ENCODE measurements at places on chromosomes 7 and 10.

- peak; percentile 55 for DNase-seq
- no peaks in the 10 kb centered on the region for H3K27me3 ChIP-seq
- no peak overlapping the region for H3K4me3 ChIP-seq
- H3K27ac ChIP-seq: no peak overlapping the region
- H3K36me3 ChIP-seq: no peaks in the 10 kb centered on the region
Measured at GRCh38 chr7:25408012-25408687, 179.9 kb upstream of the NPVF start.

GRCh38 chr7:40986351-40986873 lies 716.5 kb downstream of the INHBA start:
- no peak overlapping the region for H3K4me3 ChIP-seq
- H3K36me3 ChIP-seq: no peaks in the 10 kb centered on the region
- no peaks in the 10 kb centered on the region for H3K27me3 ChIP-seq
- no peak overlapping the region for H3K27ac ChIP-seq
- H3K4me1 ChIP-seq: no peaks in the 10 kb centered on the region
- DNase-seq: no peak

DNA sequence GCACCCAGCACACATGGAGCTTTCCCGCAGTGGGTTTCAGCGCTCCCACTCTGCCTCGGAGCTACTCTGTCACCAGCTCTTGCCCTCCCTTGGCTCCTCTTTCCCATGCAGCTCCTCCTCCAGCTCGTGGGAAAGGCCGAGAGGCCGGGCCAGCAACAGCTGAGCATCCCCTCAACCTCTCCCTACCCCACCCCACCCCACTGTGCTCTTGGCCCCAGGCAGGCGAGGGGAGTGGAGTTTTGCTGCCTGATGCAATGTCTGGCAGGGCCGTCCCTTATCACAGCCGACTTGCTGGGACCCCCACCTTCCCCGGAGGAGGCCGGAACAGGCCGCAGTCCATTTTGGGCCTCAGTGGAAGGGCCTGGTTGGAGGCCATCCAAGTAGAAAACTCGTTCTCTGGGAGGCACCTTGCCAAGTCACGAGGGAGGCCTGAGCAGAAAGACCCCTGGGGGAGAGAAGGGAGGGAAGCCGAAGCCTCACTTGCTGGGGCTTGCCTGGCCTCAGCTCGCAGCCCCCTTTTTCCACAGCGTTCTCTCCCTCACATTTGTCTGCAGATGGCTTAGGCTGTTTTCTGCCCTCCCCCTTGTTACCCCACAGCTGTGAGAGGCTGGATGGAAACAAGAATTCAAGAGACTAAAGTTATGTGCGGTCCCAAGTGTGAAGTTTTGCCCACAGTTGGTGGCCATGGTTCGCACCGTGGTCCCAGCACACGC lies 35.3 kb downstream of the CHST3 start:
- H3K4me3 ChIP-seq: no peak overlapping the region
- peaks cover 14% of the 10 kb centered on the region for H3K4me1 ChIP-seq
- H3K36me3 ChIP-seq: no peaks in the 10 kb centered on the region
- no peaks in the 10 kb centered on the region for H3K27me3 ChIP-seq
- no peak overlapping the region for H3K27ac ChIP-seq

GRCh38 chr10:30027057-30028005 lies 32.1 kb downstream of the JCAD start:
- no peak overlapping the region for H3K4me3 ChIP-seq
- no peaks in the 10 kb centered on the region for H3K36me3 ChIP-seq
- no peaks in the 10 kb centered on the region for H3K27me3 ChIP-seq
- no peak for DNase-seq
- no peaks in the 10 kb centered on the region for H3K4me1 ChIP-seq

GRCh38 chr7:27235387-27236311 lies 7.0 kb upstream of the EVX1 start:
- peak overlapping the region; percentile 47 for H3K4me3 ChIP-seq
- no peaks in the 10 kb centered on the region for H3K36me3 ChIP-seq
- H3K27me3 ChIP-seq: peaks cover 35% of the 10 kb centered on the region
- H3K27ac ChIP-seq: no peak overlapping the region

GRCh38 chr10:127928021-127928806 lies 21.3 kb downstream of the PTPRE start:
- H3K36me3 ChIP-seq: no peaks in the 10 kb centered on the region
- no peak overlapping the region for H3K27ac ChIP-seq
- no peaks in the 10 kb centered on the region for H3K27me3 ChIP-seq
- no peak for DNase-seq
- H3K4me1 ChIP-seq: peaks cover 7% of the 10 kb centered on the region
- no peak overlapping the region for H3K4me3 ChIP-seq

DNA sequence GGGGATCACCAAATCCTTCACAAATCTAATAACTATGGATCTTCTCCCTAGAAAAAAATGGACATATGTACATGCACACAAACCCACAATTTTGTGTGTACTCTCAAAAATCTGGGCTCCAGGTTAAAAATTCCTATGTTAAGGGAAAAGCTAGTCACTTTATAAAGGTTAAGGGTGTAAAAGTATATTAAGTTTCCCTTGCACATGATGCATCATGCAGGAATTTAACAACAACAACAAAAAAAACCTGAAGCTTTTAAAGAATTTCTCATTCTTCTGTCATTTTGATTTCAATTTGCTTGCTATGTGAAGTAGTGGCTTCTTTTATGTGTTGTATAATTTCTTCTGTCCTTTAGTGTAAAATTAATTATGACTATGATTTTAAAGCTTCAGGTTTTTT lies 123.7 kb downstream of the CNOT4 start:
- no peak overlapping the region for H3K27ac ChIP-seq
- no peaks in the 10 kb centered on the region for H3K4me1 ChIP-seq
- no peak overlapping the region for H3K4me3 ChIP-seq
- peaks cover 17% of the 10 kb centered on the region for H3K36me3 ChIP-seq
- DNase-seq: no peak

GRCh38 chr7:98795741-98796493 lies 73.9 kb downstream of the TMEM130 start:
- H3K27me3 ChIP-seq: no peaks in the 10 kb centered on the region
- no peak overlapping the region for H3K4me3 ChIP-seq
- no peaks in the 10 kb centered on the region for H3K4me1 ChIP-seq
- no peak overlapping the region for H3K27ac ChIP-seq
- no peaks in the 10 kb centered on the region for H3K36me3 ChIP-seq
- DNase-seq: no peak

GRCh38 chr10:125661431-125661940 lies 21.5 kb downstream of the TEX36 start:
- no peaks in the 10 kb centered on the region for H3K27me3 ChIP-seq
- H3K27ac ChIP-seq: no peak overlapping the region
- no peaks in the 10 kb centered on the region for H3K4me1 ChIP-seq

GRCh38 chr10:112536663-112537062 lies 89.6 kb downstream of the VTI1A start:
- H3K4me1 ChIP-seq: no peaks in the 10 kb centered on the region
- no peak overlapping the region for H3K4me3 ChIP-seq
- no peaks in the 10 kb centered on the region for H3K27me3 ChIP-seq

DNA sequence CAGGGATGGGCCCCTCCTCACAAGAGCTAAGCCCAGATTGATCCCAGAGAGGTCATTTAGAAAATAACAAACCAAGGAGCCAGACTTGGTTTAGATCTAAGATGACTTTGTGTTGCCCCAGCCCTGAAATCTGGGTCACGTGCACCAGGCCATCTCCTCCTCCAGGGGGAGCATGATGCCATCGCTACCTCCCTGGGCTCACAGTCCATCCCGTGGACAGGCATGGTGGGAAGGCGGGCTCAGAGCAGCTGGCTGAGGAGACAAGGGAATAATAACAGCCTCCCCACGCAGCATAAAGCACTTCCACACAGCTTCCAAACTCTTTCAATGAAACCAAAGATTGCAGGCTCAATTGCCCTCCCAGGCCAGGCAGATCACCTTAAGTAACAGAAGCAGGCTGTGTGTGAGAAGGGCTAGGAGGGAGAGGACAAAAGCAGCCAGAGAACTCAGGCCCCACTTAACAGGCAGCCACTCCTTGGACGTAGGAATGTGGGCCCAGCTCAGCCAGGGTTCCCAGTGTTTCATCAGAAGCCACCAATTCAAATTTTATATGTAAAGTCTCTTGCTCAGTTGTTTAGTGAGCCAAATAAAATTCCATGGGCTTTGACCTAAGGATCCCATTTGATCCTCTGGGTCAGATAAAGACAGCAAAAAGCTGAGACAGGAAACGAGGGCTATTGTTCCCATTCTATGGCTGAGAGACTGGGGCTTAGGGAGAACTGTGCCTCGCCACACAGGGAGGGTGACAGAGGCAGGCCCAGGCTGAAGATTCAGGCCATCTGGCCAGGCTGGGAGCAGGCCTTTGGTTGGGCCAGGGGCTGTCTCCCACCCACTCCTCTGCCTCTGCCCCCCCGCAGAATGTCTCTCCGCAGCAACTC lies 100.2 kb downstream of the COL13A1 start:
- no peak overlapping the region for H3K4me3 ChIP-seq
- no peaks in the 10 kb centered on the region for H3K36me3 ChIP-seq

GRCh38 chr7:3151784-3152183 lies 108.1 kb upstream of the CARD11 start:
- no peaks in the 10 kb centered on the region for H3K36me3 ChIP-seq
- no peak for DNase-seq
- H3K27me3 ChIP-seq: no peaks in the 10 kb centered on the region
- no peak overlapping the region for H3K27ac ChIP-seq

GRCh38 chr7:51817694-51818225 lies 501.2 kb upstream of the COBL start:
- no peaks in the 10 kb centered on the region for H3K36me3 ChIP-seq
- no peak for DNase-seq
- H3K4me1 ChIP-seq: no peaks in the 10 kb centered on the region
- no peak overlapping the region for H3K4me3 ChIP-seq

DNA sequence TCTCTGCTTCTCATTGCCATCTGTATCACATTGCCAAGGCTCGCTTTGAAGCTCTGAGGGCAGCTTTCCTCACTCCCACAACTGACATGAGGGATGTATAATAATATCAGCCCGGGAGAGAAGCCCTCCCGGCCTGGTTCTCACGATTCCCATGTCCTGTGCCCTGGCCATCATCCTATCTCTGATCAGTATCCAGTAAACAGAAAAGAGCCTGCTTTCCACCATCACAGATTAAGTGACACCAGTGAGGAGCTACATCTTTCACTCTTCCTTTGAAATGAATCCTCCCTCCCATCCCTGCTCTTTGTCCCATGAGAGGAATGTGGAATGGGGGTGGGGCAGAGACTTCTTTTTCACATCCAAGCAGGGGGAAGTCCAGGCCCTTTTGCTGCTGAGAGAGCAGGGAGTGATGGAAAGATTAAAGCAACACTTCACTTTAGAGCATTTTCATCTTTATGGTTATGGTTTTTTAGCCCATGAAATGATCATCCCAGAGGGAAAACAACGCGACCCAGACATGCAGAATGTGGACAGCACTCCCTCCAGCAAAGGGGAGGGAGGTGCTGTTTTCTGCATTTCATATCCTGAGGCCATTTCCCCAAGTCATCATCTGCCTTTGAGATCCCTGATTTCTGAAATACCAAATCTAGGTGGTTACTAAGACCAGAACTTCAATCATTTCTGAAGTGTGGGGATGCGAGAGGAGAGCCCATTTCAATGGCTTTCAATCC lies 84.6 kb upstream of the LYZL1 start:
- no peaks in the 10 kb centered on the region for H3K27me3 ChIP-seq
- H3K4me1 ChIP-seq: peaks cover 18% of the 10 kb centered on the region
- peak; percentile 55 for DNase-seq
- peak overlapping the region; percentile 33 for H3K27ac ChIP-seq
- no peaks in the 10 kb centered on the region for H3K36me3 ChIP-seq
- no peak overlapping the region for H3K4me3 ChIP-seq

DNA sequence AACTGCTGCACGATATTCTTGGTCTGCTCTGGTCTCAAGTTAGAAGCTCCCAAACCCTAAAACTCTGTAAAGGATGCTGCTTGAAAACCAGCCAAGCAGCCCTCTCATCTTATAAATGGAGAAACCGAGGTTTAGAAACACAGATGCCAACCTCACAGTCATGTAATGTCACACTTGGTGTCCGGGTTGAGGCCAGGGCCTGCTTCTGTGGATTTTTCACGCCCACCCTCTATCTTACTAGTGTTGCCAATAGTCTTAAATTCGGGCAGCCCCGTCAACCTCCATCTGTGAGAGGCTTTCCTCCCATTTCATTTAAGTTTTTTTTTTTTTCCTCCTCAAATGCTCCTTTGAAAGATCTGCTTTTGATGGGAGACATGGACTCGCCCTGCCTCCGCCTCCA lies 28.9 kb downstream of the PLPP4 start:
- H3K27me3 ChIP-seq: no peaks in the 10 kb centered on the region
- peaks cover 6% of the 10 kb centered on the region for H3K4me1 ChIP-seq
- no peak overlapping the region for H3K4me3 ChIP-seq
- no peak for DNase-seq
- no peak overlapping the region for H3K27ac ChIP-seq

DNA sequence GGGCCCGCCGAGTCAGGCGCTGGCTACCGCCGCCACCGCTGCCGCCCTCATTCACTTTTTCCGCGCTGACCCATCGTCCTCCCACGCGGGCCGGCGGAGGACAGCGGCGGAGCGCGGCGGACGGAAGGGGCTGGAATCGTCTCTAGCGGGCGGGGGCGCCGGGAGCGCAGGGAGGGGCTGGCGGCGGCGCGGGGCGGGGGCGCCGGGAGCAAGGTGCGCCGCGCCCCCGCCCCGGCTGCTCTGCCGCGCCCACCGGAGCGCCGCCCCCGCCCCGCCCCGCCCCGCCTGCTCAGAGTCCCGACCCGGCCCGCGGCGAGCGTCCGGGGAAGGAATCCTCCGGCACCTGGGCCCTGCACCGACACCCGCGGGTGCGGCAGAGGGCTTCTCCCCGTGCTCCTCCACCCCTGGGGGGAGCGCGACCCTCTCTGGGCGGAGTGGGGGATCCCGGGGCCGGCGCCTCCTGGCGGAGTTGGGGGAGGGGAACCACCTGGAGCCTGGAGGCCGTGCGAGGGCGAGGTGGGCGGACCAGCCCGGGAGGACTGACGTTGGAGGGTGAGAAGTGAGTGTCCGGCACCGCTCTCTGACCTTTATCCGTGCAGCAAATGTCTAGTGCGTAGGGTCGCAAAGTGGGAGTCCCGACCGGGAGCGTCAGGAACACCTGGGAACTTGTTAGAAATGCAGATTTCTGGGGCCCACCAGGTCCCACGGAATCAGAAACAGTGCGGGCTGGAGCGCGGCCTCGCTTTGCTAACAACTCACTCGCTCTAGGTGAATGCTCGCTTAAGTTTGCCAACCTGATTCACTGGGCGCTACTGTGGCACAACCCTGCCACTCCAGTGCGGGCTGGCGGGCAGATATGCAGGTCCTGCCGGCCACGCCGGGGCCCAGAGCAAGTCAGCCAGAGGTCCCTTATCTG lies at the start of gene COBL:
COBL (minus strand) TSS at position 144 of the 916 bp plus-strand sequence. CDS start 176 bp downstream, outside the sequence.
- peak; percentile 35 for DNase-seq
- no peak within 1 kb of the TSS for H3K27ac ChIP-seq
- peaks cover 75% of the 10 kb centered on the region for H3K27me3 ChIP-seq
- H3K4me1 ChIP-seq: peaks cover 8% of the 10 kb centered on the region
- no peaks in the 10 kb centered on the region for H3K36me3 ChIP-seq
- peak within 1 kb of the TSS; percentile 87 for H3K4me3 ChIP-seq

- peaks cover 13% of the 10 kb centered on the region for H3K4me1 ChIP-seq
- H3K27ac ChIP-seq: no peak overlapping the region
Measured at GRCh38 chr10:73586583-73586984, 4.6 kb downstream of the USP54 start.

All from neuronal stem cell (in vitro differentiated cells).